Stimulated activated CD8-positive, alpha-beta memory T cell treated with anti-CD3 and anti-CD28 coated beads, Interleukin-7, amount 100 ng/mL, for 1 hour (primary cell): ENCODE measurements at places on chromosomes 2 and 18.

DNA sequence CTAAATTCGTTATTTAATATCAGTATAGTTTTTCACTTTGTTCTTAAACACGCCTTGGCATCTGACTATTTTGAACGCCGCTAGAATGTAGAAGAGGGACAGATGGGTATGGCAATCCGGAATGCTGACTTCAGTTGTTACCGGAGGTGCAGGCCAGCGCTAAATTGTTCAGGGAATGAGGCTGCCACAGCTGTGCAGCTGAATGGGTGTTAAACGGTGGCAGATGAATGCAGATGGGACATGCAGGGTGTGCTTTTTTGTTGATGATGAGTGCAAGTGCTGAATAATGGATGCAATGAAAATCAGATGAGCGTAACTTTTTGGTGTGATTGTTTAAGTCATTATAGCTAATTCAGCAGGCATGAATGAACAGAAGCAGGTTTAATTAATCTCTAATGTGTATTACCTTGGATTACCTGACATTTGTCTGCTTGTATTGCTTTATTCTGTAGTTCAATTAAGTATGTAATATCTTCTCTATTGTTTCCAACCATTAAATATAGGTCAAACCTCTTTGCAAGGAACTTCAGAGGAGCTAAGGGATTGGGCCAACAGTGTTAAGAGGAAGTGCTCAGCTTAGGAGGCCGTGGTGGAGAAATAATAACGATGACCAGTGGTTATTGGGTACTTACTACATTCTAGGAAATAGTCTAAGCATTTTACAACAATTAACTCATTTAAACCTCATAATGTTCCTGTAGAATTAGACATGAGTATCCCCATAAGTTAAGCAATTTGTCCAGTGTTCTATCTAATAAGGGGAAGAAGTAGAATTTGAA is 11.9 kb upstream of the CREG2 start:
- DNase-seq: no peak

DNA sequence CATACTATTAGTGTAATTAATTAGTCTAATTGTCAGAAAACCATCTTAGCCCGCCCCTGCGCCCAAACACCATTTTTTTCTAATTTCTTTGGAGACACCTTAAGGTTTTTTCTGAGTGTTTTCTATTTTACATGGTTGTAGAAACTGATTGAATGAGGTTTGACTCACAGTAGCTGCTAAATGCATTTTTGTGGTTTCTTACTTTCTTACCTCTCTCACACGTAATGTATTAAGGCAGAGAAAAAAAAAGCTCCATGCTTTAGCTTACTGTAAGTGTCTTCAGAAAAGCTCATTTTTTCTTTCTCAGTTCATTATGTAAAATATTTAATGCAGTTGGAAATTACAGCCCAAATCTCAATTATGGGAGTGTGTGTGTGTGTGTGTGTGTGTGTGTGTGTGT is 548.5 kb upstream of the LRRTM4 start:
- DNase-seq: no peak

DNA sequence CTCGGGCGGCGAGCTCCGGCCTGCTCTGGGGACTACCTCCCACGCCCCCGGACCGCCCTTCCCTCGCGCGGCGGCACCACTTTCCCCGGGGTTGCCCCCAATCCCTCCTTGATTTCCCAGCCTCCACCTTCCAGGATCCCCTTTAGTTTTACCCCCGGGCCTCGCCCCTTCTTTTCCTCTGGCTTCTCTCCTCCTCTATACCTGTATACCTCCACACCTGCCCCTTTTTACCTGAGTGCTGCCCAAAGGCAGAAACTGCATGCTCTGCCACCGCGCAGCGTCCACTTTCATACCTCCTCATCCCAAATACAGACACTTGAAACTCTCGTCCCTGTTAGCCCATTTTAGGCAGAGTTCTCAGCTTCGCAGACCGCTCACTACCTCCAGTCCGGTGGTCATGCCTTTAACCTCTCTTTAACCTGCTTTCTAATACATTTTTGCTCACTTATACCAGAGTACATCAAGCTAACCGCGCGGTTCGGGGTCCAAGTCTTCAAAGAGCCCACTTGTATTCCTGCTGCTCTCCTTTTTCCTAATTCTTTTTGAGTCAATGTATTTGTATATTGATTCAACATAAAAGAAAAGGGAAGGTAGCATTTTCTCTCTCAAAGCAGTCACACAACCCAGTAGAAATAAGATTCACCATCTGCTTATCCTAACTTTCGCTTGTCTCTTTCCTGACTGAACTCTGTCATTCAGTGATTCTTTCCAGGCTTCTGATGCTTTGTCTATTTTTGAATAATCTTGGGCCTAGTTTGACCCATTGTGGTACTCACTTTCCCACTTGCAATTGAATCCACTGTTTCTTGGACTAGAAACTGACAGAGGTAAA is 901 bp downstream of the SPOPL start:
- no peak for DNase-seq

GRCh38 chr18:4639628-4640310 is 184.7 kb upstream of the DLGAP1 start:
- DNase-seq: no peak

- DNase-seq: no peak
These were observed 24.9 kb downstream of the CLK1 start for GRCh38 chr2:200839513-200839912.

DNA sequence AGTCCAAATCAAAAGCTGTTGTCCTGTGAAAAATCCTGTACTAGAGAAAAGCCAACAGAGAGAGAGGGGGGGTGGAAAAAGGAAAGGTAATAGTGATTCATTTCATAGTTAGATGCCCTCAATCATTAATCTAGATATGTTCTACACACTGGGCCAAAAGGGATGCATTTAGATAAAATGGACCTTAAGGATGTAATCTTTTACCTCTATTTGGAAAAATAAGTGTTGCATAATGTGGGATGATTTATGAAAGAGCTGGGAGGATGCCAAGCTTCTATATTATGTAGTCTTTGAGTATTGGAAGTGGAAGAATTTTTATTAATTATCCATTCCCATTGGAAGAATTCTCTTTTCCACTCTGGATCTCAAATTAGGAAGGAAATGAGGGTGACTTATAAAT is 480.5 kb upstream of the ZEB2 start:
- no peak for DNase-seq

GRCh38 chr18:22207021-22207758 is 37.8 kb downstream of the GATA6 start:
- DNase-seq: no peak

DNA sequence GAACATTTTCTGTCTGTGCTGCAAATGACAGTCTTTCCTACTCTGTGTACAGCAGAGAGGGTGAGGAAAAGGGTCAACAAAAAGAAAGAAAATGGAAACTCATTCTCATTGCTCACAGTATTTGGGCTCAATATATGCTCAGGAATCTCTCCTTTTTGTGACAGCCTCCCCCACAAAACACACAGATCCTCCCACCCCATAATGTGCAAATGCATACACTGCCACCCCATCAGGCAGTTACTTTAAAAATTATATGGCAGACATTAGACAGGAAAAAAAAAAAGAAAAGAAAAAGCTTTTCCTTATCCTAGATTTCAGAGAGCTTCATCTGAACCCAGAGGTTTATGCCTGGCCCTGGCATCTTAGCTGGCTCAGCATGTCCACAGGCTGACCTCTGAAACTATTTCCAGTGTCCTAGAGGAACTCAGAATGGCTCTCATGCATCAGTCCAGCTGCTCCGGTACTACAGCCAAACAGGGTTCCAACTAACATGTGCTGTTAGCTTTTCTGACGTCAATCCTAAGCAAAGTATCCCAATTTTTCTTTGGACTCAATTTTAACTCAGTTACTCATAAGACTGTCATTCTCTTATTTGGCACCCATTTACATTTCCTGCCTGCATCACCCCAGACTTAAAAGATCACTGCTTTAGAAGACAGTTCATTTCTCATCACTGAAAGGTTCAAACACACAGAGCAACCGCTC is 105.9 kb downstream of the RBMS1 start:
- DNase-seq: no peak
